ENCODE measurements at places on chromosomes 13 and 19.

DNA sequence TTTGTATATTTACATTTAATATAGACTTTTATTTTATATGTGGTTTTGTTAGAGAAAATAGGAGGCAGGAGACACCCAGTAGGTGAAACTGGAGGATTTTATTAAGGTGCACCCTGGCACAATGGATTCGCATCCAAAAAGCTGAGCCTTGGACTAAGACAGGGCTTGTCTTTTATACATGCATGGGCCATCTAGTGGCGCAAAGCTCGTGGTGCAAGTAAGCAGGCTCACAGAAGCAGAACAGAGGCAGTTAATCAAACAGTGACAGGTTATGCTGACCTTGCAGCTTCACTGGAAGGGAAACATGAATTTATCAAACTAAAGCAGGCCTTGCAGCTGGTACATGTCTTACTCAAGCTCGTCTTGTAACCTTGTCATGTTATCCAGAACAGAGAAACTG lies 58.8 kb upstream of the ZNF681 start:
- peak; percentile 53 for DNase-seq

GRCh38 chr19:30896554-30896953 lies 452.7 kb downstream of the TSHZ3 start:
- DNase-seq = no peak

- no peak for DNase-seq
These were observed 59.3 kb upstream of the ABCC4 start for GRCh38 chr13:95360464-95361097.

GRCh38 chr13:102770435-102770834 lies 3.2 kb downstream of the TEX30 start:
- no peak for DNase-seq

DNA sequence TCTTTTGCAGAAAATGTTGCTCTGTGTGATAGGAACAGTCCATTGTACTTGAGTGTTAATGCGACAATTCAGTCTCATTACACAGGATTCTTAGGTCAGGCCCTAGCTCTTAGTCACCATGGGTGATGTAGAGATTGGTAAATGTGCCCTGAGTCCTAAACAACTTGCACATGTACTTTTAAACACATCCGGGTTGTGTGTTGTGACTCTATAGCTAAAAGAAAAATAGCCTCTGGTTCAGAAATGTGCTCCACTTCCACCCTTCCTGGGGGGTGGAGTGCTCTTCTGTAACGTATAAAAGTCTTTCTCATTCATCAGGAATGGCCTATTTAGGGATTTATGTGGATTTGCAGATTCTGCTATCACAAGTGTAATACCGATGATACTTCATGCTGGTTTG lies 5.2 kb downstream of the SPATA13 start:
- DNase-seq = no peak

- no peak for DNase-seq
These were observed 121.7 kb downstream of the B3GLCT start for GRCh38 chr13:31321457-31321856.

- DNase-seq = no peak
These were observed 3.4 kb upstream of the PIK3R2 start for GRCh38 chr19:18149596-18149975.

DNA sequence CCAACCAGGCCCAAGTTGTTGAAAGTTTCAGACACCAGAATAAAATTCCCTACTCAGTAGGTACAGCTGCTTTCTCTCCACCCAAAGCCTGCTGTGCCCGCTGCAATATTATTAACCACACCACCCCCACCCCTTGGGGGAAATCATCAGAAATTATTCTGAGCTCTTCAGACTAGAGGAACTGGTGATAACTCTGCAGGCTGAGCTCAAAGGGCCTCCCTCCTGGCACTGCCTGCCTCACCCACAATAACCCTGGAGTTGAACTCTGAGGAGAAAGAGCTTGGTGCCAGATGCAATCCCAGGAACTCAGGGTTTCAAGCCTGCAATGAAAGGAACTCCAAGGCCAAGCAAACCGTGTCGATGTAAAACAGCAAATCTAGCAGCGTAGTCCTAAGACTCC lies 381.7 kb upstream of the ZNF507 start:
- DNase-seq = no peak

- no peak for DNase-seq
These were observed 180.9 kb upstream of the ZNF507 start for GRCh38 chr19:32164384-32164992.

DNA sequence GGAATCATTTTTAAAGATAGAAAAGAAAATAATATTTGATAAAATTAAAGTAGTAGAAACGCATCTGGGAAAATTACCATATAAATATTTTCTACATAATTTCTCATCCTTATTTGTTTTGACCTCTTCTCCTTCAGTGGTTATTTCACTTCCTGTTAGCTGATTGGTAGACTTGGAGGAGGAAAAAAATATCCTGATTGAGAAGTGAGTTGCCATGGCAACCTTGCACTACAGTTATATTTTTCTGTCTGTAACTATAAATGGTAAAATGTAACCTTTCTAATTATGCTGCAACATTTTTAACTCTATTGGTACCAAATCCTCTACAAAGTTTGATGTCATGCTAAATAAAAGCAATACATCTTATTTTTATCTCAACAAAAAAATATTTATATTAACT lies 45.2 kb downstream of the SCEL start:
- DNase-seq = no peak

GRCh38 chr19:55986487-55986886 lies at the start of gene NLRP5:
Gene NLRP5, plus strand, starts transcription at chr19:55986775.
- no peak for DNase-seq

Measured in stimulated activated CD4-positive, alpha-beta T cell treated with anti-CD3 and anti-CD28 coated beads, Interleukin-15, amount 100 ng/mL, for 24 hours (primary cell).